Fibroblast of skin of left quadriceps (primary cell): ENCODE measurements at places on chromosomes 11 and 22.
A peak's percentile ranks its signal among the peaks of the same experiment; 100 is the strongest.

DNA sequence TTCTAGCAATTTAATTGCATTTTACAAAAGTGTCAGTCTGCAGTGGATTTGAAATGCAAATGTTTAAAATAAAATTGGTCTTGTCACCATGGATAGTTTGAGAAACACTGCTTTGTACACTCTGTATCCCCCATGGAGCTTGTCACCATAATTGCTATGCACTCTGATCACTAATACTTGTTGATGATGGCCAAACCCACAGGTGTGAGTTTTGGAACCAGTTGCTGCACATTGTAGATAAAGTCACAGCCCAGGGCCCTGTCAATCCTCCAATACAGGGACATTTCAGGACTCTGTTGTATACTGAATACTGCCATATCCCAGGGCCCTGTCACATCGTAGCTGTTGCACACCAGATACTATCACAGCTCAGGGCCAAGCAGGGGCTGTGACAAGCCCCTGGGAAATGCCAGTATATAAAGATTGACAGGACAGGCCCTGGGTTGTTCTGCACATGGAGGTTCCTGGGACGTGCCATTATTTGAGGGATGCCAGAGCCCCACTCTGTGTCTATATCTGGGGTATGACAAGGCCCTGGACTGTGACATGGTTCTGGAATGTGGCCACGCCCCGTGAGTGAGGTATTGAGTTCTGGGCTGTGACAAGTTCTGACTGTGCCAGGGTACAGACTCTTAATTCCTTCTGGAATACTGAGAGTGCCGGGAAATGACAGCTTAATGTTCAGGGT is 27.9 kb upstream of the SMPD1 start:
- no peak for DNase-seq

DNA sequence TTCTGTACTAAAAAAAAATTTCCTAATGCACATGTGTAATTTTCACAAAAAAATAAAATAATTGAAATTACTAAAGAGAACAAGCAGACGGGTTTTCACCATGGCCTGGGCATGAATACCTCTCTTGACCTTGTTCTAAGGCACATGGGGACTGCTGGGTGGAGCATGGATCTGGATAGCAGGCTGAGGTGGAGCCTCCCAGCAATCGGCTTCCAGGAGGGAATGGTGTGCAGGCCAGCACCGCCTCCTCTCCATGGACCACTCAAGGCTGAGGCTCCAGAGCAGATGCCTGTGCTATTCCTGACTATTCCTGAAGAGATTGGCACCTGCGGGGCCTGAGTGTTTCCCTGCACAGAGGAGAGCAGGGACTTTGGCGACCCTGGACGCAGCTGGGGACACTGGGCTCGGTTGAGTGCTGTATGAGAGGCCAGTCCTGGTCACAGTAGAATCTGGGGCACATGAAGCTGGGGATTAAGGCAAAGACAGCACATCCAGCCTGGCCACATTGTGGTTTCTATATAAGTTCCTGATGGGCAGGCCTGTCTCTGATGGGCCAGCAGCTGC is 963.6 kb downstream of the BRD1 start:
- no peak for DNase-seq

DNA sequence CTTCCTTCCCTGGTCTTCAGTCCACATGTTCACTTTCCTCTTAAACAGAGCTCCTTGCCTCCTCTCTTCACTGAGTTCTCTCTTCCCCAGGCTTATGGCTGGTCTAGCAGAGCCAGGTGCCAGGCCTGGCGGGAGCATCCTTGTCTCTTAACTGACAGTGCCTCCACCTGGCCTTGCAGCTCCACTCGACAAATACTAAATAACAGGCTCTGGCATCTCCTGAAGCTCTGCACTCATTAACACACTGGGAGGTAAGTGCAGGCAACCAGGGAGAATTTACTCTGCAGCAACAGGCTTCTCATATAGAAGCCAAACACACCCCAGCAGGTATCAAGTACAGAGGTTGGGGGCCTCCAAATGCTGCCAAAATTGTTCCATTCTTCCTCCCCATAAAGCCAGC is 438.1 kb downstream of the SOX6 start:
- no peak for DNase-seq

- DNase-seq: peak; percentile 10
Measured at GRCh38 chr11:26483108-26483507, 89.0 kb downstream of the MUC15 start.

DNA sequence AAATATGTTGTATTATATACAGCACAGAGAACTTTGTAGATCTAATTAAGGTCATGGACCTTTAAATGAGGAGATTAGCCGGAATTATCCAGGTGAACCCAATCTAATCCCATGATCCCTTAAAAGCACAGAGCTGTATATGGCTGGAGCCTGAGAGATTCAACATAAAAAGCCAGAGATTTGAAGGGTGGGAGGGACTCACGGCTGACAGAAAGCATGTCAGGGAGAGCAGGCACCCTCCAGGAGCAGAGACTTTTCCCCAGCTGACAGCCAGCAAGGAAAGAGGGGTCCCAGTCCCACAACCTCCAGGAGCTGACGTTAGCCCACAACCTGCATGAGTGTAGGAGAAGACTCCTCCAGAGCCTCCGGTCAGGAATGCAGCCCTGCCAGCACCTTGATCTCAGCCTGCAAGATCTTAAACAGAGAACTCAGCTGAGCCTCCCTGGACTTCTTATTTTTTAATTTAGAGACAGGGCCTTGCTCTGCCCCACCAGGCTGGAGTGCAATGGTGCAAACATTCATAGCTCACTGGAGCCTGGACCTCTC is 20.0 kb upstream of the ADA2 start:
- DNase-seq: no peak

DNA sequence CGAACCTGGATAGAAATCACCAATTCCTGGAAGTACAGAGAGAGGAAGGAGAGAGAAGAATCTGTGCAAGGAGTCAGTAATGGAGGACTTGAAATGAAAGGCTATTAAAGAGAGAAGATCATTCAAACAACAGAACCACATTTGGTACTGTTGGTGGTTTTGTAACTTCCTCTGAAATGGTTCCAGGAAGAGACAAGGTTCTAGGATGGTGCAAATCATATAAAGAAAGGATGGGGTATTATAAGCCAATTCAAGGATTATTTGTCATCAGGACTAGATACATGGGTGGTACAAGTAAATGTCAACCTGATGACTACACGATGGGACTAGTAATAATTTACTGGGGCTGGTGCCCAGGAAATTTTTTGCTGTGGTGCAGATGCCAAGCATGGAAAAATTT is 28.9 kb upstream of the TMA7B start:
- DNase-seq: no peak

DNA sequence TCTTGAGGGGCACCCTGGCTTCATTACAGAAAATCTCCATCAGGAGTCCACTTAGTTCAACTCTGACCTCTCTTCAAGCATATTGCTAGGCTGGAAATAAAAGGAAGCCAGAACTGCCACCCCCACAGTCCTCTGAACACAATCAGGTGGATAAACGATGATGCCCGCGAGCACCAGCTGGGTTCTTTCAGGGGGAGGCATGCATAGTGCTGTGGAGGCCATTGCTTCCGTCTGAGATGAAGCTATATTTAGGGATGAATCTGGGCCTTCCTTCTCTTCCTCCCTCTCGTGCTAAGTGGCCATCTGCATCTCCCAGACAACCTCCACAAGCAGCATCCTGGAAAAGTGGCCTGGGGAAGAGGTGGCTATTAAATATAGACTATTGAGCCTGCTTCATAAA is 3.9 kb upstream of the MICAL2 start:
- no peak for DNase-seq

GRCh38 chr11:129815596-129816461 is at the start of gene TMEM45B:
TSS of gene TMEM45B (plus strand) at chr11:129815848. CDS start at chr11:129852483, 36,635 bp downstream.
- no peak for DNase-seq

DNA sequence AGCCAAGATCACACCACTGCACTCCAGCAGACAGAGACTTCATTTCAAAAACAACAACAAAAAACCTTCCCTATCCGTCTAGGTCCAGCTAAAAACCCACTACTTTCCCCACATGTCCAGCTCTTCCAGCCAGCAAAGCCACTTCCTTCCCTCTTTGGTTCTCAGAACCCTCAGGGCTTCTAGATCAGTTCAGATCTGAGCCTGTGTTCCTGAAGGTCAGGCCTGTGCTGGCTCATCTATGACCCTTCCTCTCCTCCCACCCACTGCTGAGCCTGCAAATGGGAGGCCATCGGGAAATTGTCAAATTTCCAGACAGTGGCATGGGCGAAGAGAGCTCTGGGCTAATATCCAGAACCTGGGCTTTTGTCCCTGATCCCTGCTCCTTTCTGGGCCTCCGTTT is 37.8 kb downstream of the SLCO2B1 start:
- no peak for DNase-seq

GRCh38 chr11:3231851-3232744 is at the start of gene MRGPRE:
TSS of gene MRGPRE (minus strand) at chr11:3232417. CDS start at chr11:3228799, 3,618 bp downstream.
- no peak for DNase-seq

DNA sequence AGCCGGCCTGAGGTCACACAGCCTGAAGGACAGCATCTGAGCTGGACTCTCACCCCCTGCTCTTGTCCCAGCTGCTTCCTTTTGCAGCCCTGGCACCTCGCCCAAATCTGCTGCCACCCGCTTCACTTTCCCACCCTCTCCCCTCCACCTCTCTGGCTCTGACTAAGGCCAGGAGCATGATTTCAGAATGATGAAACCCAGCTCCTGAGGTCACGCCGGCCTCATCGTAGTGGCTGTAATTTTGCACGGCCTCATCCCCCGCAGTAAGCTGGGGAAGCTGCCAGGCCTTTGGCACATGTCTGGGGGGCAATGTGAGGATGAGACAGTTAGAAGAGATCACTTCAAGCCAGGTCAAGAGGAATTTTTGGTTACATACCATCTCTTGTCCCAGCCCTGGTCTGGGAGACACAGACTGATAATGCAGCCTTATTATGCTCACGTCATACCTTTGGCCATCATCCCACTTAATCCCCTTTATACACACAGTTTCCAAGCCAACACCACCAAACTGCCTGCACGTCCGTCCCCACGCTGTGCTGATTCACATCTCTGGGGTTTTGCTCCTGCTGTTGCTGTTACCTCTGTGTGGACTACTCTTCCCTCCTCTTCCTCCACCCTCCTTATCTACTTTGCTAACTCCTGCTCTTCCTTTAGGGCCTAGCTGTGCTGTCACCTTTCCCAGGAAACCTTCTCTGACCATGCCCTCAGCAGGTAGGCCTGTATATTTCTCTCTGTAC is 58.1 kb downstream of the CHRDL2 start:
- peak; percentile 89 for DNase-seq

DNA sequence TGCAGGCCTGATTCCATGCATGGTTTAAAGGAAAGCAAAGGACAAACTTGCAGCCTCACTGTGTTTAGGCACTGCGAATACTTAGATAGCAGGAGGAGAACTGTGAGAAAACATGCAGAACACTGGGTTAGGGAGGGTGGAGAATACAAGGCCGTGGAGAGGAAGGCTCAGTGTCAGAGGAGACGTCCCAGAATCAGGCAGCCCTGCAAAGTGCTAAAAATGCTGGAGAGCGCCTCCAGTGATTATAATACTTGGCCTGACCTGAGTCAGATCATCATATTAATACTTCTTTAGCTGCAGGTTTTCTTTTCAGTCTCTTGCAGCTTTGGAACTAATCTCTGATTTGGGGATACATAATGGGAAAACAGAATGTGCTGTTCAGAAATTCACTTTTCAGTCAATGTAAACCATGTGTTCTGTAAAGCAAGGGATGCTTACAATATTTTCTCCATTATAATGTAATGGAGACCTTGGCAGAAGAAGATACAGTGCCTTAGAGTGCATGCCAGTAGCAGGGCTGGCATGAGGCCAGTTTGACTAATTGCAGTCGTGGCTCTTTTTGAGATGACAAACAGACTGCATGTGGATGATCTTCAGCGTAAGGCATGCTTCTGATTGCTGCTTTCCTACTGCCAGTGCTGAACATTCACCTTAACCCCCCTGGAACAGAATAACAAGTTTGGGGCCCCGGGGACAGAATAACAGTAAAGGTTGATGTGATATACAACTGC is 16.8 kb downstream of the EXT2 start:
- peak; percentile 63 for DNase-seq

- no peak for DNase-seq
Measured at GRCh38 chr11:18765554-18765953, 26.0 kb downstream of the PTPN5 start.

DNA sequence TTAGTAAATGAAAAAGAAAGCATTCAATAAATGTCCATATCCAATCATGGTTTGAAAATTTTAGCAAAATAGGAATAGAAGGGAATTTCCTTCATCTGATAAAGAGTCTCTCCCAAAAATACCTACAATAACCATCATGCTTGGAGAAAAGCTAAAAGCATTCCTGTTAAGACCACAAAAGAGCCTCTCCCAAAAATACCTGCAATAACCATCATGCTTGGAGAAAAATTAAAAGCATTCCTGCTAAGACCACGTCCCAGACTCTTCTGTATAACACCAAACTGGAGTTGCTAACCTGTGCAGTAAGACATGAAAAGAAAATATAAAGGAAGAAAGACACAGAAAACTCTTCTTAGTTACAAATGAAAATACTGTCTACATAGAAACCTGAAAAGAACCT is 69.4 kb downstream of the LINC01488 start:
- no peak for DNase-seq

DNA sequence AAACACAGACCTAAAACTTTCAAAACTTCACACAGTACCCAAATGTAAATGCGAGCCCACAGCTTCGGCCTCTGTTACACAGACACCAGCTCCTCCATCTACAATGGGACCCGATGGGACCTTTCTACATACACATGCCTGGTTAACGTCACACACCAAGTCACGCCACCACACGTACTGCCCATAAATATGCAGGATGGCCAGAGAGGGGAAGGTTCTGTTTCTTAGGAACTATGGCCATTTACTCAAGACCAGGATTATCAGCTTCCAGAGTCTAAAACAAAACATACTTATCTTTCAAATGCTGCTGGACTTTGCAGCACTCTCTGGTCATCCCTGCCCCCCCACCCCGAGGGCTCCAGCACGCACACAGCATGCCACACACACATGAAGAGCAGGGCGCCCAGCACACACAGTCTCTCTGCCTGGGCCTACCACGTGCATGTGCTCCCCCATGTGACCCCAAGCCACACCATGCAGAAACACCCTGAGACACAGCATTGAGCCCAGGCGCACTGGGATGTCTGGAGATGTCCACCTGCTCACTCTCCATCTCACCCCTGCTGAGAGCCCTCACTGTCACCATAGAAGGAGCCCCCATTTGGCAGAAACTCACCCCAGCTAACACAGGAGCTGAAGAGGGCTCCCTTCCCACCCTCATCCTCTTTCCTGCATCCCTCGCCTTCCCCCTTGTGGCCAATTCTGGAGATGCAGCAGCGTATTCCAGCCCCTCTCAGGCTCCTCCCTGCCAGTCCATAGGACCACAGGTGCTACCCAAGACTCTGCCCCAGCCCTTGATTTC is 61.8 kb downstream of the SLC22A12 start:
- DNase-seq: peak; percentile 33

- DNase-seq: no peak
Measured at GRCh38 chr22:46763051-46763705, 728 bp downstream of the TBC1D22A start.

DNA sequence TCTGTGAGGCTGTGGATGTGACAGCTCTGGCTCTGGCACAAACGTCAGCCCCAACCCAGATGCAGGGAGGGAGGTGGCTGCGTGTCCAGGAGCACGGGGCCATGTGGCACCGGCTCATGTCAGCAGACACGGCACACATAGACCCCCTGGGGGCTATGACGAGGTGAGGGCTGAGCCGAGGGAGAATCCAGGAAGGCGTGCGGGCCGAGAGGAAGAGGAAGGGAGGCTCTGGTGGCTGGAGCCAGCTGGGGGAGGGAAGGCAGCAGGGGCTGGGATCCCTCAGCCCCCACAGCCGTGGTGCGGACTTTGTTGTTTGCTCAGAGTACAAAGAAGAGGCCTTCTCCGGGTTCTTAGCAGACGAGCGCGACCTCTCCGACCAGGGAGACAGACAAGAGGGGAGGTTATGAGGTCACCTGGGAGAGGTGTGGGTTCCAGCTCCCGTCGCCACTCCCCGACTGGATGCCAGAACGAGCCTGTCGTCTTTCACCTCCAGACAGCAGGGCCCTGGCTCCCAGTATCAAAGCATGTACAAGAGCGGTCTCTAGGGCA is 46.1 kb downstream of the CDKN1C start:
- DNase-seq: no peak
